ENCODE measurements at places on chromosomes 2 and 18. TPM values are rescaled to one million over a fixed set of nuclear protein-coding genes. Genes with fewer than 3 reads are reported as not detected.

GRCh38 chr18:35474884-35475283, 22.9 kb downstream of the INO80C start:
- DNase-seq: no peak

Gene ZNF532
- 30.0 TPM for total RNA-seq

Gene RPRD1A
- total RNA-seq: 27.2 TPM

Gene CTLA4
- total RNA-seq: not detected

Gene CCDC74B
- total RNA-seq: 3.9 TPM

Gene CCDC150
- 3.8 TPM for total RNA-seq

Gene RIT2
- not detected for total RNA-seq

Gene OR6B2
- not detected for total RNA-seq

Gene ESPNL
- total RNA-seq: 1.4 TPM

DNA sequence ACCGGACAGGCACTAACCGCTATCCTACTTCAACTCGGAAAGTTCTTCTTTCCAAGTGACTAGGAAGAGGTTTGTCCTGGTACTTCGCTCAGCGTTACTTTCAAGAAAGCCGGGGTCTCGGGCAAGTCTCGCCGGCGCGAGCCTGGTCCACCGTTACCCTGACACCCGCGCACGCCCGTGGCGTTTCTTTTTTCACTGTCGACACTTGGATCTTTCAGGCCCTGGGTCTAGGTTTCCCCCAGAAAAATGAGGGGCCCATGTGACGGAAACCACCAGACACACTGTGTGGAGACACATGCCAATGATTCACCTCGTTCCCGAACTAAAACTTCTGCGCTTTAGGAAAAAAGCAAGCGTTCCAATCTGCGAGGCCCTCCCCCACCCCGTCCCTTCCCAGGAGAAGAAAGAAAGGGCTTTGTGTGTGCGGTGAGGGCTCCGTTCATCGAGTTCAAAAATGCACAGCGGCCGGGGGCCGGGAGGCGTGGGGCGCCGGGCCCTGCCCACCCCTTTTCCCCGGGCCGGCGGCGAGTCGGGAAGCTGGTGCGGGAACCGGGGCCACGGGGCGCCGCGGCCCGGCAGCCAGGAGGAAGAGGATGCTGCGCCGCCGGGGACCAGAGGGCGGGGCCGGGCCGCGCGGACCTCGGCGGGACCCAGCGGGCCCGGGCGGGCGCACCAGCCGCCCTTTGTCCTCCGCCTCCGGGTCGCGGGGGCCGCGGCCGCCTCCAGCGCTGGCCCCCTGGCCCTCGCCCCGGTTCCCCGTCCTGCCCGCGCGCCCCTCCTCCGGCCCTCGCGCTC, 2.6 kb downstream of the ZNF521 start:
- DNase-seq: peak; percentile 69

DNA sequence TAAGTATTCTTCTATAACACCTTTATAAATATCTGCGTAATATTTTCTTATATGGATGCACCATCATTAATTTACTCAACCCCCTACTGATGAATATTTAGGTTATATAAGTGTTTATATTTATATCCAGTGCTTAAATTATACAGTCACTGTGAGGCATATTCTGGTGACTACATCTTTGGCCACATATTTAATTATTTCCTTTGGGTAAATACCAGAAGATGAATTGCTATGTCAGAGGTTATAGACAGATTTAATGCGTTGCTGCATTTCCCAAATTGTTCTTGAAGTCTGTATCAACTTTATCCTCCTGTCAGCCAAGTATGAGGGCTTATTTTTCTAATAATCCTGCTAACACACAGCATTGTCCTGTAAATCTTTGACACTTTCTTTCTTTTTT, 18.7 kb downstream of the DYSF start:
- DNase-seq: no peak
